ENCODE measurements at places on chromosomes 12 and 14.

DNA sequence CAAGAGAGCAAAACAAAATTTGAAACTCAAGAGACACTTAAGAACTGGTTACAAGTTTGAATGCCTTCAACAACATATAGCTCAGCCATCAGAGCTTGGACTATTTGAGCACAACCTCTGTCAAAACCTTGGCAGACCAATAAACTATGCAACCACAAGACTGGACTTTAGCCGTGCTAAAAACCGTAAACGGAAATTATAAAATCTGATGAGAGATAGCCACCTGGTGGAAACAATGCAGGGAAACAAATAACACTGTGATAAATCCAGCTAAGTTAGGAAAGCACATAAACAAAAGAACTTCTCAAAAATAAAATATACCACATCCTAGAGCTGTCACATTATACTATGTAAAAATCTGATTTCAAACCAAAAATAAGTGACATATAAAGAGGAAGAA is 1074.2 kb upstream of the NOVA1 start:
- DNase-seq = no peak

DNA sequence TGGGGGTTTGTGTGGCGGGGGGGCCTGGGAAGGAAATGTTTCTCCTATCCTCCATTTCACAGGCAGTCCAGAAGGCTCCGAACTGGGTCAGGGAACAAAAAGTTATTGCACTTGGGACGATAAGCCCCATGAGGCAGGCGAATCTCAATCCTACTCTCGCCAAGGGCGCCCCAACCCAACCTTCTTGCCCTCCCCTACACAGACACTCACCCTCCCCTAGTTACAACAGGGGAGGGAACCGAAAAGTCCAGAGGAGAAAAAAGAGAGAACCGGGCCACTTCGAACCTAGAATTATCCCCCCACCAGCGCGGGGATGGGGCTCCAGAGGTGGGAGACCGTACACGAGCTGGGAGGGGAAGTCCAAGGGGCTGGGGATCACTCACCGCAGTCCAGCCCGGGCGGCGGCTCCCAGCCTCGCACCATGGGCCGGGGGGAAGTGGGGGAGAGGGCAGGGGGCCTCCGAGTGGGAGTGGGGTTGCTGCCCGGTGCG is 357 bp downstream of the HOMEZ start:
- DNase-seq = no peak

- peak; percentile 19 for DNase-seq
These were observed 164.9 kb downstream of the ETV6 start for GRCh38 chr12:11814374-11814773.

GRCh38 chr14:57755018-57755521 is 110.8 kb downstream of the SLC35F4 start:
- no peak for DNase-seq

DNA sequence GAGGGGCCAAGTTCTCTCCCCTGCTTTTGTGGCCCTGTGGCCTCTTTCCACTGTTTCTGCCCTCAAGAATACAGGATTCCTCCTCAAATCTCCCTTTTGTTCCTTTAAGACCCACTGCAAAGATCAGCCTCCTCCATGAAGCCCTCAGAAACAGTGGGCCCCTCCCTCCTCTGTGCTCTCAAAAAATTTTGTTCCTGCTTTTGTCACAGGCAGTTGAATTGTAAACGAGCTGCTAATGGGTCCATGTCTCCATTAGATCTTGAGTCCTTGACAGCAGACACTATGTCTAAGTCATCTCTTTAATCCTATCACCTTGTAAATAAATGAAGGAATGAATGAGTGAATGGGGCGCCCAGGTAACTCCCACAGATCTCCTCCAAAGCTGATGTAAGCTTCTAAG is 175.2 kb downstream of the ESRRB start:
- no peak for DNase-seq

- DNase-seq = no peak
These were observed 48.1 kb downstream of the EPS8 start for GRCh38 chr12:15741082-15741481.

DNA sequence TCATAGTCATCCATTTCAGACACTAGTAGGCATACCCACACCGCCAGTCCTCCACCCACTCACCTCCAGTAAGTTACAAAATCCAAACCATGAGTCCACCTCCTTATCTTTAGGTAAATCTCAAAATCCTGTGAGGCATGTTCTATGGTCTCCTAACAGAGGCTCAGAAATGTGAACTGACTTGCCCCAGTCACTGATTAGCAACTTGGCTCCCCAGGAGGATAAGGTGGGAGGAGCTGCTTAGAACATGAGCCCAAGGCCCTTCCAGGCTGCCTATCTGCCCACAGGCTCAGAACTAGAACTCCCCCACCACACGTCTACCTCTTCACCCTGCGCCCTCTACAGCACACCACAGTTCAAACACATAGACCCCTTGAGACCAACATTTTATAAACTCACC is 19.9 kb downstream of the SETD3 start:
- DNase-seq = no peak

GRCh38 chr12:93592641-93593406 is 20.3 kb downstream of the SOCS2 start:
- no peak for DNase-seq

- no peak for DNase-seq
These were observed 6.8 kb upstream of the NUDT4 start for GRCh38 chr12:93370947-93371346.

GRCh38 chr14:28746247-28746646 is 20.3 kb upstream of the FOXG1 start:
- DNase-seq = no peak

GRCh38 chr12:4477129-4477528 is 31.5 kb upstream of the FGF6 start:
- no peak for DNase-seq

DNA sequence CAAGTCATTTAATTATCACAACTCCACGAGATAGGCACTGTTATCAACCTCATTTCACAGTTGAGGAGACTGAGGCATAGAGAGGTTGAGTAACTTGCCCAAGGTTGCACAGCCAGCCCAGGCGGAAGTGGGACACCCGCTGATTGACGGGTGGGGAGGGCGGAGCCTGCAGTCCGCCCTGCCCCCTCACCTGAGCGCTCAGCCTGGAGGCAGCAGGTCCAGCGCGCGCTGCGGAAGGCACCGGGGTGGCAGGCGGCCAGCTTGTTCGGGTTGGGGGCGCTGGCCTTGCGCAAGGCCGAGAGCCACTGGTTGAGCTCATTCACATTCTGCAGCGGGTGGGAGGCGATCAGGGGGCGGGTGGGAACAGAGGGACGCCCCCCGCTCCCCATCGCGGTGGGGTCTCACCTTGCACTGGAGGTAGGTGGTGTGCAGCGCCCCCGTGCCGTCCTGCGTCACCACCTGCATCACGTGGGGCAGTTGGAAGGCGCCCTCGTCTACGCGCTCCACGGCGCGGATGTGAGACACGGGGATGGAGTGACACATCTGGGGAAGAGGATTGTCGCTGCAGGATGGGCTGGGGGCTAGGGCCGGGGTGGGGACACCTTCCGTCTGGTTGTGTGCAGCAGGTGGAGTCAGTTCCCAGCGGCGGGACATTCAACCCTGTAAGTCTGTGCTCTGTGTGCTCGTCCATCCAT is 31.7 kb downstream of the RASAL1 start:
- peak; percentile 61 for DNase-seq

GRCh38 chr12:68403296-68403695 is 71.1 kb upstream of the MDM1 start:
- DNase-seq = no peak

DNA sequence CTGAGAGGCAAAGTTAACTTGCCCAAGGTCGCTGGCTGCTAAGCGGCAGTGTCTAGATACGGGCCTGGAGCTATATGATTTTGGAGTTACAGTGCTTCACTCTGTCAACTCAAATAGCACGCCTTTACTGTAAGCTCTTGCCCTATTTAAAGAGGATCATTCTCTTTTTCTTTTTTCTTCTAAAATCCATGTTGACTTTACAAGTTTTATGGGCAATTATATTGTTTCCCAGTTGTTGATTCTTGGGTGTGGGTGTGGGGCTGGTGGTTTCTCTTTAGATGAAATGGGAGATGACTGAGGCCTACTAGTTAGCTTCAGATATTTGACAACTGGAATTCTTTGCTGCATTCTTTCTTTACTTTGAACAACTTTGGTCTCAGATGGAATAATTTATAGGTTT is 70.7 kb downstream of the C12orf75 start:
- DNase-seq = no peak

- DNase-seq = peak; percentile 27
These were observed 22.5 kb upstream of the PCNX1 start for GRCh38 chr14:70884595-70885342.

- no peak for DNase-seq
These were observed 11.3 kb downstream of the R3HDM2 start for GRCh38 chr12:57419495-57419894.

DNA sequence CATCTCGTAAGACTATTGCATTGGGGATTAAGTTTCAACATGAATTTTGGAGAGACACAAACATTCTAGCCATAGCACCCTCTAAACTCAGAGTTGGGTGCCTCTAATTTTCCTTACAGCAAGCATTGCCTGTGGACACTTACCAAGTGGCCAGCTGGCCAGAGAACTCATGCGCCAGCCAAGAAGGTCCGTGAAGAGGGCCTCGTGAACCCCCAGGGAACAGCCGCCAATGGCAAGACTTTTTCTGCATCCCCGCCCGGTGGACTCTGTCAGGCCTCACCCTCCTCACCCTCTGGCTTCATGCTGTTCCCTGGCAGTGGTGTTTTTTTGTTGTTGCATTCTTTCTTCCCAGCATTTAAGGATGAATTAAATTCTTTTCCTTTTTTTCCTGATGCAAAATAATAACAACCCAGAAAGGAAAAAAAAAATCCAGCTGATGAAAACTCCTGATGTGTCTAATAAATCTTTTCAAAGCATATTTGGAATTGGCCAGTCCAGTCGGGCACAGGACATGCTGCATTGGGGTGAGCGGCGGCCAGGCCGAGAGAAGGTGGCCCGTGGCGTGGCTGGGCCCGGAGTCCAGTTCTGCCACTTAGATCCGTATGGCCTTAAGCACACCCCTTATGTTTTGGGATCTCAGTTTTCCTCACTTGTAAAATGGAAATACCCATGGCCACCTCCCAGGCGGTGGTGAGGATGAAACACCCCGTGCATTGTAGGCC is 191.9 kb upstream of the DIO3 start:
- no peak for DNase-seq

- no peak for DNase-seq
These were observed 165.1 kb upstream of the MGAT4C start for GRCh38 chr12:86421333-86421732.

GRCh38 chr14:96631621-96632362 is 129.6 kb downstream of the PAPOLA start:
- DNase-seq = no peak

DNA sequence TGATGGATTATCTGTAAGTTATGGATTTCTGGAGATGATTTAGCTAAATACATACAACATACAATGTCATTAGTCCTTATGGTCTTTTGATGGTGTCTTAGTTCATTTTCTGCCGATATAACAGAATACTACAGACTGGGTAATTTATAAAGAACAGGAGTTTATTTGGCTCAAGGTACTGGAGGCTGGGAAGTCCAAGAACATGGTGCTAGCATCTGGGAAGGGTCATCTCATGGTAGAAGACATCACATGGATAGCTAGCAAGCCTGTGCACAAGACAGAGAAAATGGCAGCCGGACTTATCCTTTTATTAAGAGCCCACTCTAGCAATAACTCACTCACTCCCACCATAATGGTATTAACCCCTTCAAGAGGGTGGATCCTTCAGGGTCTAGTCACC is 24.2 kb downstream of the KLHL28 start:
- DNase-seq = no peak

- DNase-seq = no peak
These were observed 38.9 kb downstream of the C14orf132 start for GRCh38 chr14:96077983-96078624.

- no peak for DNase-seq
These were observed 447.9 kb upstream of the TMEM132C start for GRCh38 chr12:127819056-127819455.

DNA sequence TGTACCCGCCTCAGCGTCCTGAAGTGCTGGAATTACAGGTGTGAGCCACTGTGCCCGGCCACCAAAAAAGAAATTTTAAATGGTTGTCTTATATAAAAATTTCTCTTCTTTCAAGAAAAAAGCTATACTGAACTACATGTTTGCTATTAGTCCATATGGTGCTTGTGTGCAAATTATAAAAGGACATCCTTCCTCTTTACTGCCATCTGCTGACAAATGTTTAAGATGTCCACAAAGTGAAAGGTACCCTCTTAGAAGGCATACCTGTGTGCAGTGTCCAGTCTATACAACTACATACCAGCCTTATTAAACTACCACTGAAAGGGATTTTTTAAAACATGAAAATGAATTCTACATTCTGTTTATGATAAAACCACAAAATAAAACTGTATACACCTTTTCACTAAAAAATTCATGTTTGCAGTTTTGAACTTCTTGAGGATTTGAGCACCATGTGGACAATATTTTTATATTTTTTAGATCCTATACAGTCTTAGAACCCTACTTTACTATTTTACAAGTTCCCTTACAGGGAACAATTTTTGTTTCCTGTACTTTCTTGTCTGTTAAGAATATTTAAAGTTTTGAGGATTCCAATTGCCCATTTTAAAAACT is 32.8 kb upstream of the TOMM20L start:
- DNase-seq = no peak

DNA sequence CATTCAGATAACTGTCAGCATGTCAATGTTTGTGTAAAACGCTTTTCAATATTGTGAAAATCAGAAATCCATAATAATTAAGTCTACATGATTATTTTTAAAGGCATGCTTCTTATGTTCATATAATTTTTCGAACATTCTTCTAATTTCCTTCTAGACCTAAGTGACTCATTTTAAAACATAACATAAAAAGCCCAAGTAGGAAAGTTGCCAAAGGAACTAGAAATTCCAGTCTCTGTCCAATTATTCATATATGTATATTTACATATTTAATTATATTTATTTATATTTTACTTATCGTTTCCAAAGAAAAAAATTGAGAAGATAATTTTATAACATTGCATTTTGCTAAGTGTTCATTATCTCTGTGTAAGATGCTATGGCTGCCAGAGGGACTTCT is 110.4 kb downstream of the TMTC1 start:
- no peak for DNase-seq

DNA sequence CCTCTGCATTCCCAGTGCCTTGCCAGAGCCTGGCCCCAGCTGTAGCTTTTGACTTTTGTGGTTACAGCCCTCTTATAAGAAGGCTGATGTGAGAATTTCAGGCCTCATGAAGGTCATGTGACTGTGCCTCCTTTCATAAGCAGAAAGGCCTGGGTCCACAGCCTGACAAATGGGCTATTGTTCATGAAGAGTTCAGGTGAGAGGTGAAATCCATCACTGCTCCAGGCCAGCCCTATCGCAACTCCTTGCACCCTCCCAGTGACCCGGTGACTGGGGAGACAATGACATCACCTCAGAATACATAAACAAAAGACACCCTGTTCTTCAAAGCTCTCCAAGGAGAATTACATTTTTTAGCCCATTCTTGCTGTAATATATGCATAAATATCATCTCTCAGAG is 321.5 kb downstream of the PCNX1 start:
- no peak for DNase-seq

GRCh38 chr12:64824130-64824499 is 332 bp upstream of the TBC1D30 start:
- peak; percentile 5 for DNase-seq

DNA sequence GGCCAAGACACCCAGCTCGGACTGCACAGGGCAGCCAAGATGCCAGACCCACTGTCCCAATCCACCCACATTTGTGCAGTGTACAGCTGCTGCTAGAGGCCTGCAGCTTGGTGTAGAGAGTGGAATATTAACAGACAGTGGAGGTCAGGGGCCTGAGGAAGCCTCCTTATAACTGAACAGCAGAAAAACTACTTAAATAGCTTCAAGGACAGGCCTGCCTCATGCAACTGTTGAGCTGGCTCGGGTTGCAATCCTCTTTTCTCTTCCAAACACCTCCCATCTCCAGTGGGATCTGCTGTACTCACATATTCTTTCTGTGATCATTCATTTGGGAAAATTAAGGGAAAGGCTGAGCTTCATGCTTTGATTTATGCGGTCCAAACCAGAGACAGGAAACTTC is 1043.2 kb upstream of the TMEM132C start:
- DNase-seq = no peak
